ENCODE measurements at places on chromosomes 7 and 10.
A peak's percentile ranks its signal among the peaks of the same experiment; 100 is the strongest.

- H3K4me3 ChIP-seq = no peak overlapping the region
- H3K27ac ChIP-seq = peak overlapping the region; percentile 72
- no peak for DNase-seq
- H3K4me1 ChIP-seq = peaks cover 24% of the 10 kb centered on the region
- H3K27me3 ChIP-seq = no peaks in the 10 kb centered on the region
Observed at GRCh38 chr7:100013328-100013676, 2.1 kb upstream of the ZKSCAN1 start.

DNA sequence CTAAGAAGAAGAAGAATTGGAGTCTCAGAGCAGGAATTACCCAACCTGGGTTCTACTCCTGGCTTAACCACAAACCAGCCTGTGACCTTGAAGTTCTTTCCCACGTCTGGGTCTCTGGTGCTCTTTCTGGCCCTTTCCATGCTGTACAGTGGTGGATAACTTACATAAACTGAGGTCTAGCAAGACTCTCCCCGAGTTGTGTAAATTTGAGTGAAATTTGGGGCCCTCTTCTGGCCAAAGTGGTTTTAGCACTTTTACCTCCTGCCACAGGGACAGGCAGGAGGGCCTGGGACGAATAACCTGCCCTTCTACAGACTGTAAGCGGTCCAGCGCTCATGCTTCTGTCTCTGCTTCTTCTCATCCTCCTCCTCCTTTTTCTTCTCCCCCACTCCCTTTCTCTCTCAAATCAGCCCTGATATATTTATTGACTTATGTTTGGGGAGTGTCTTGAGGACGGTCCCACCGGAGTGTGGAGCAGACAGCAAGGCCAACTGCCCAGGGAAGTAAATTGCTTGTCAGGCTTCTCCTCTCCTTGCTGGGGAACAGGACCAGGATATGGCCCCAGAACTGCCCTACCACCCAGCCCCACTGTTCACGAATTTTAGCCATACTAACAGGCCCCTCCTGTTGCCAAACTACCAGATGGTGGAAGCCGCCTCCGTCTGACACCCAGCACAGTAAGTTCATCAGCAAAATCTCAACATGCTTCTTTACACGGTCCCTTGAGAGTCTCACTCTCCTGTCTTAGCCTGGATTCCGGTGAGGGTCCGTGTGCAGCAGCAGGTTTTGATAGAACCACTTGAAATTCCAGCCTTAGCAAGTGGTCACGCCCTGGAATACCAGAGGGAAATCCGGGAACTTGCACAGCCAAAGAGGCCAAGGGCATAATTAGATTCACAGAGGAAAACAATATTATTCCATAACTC is 4.0 kb upstream of the SH3PXD2A start:
- peaks cover 34% of the 10 kb centered on the region for H3K27me3 ChIP-seq
- no peak for DNase-seq
- peaks cover 5% of the 10 kb centered on the region for H3K36me3 ChIP-seq
- no peak overlapping the region for H3K27ac ChIP-seq
- no peak overlapping the region for H3K4me3 ChIP-seq

DNA sequence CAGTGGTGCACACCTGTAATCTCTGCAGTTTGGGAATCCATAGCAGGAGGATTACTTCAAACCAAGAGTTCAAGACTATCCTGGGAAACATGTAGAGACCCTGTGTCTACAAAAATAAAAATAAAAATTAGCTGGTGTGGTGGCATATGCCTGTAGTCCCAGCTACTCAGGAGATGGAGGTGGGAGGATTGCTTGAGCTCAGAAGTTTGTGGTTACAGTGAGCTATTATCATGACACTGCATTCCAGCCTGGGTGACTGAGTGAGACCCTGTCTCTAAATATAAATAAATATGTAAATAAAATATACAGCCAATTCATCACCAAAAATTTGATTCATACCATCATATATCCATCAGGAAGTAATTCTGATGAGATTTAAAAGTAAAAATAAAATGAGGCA is 60.9 kb downstream of the ANKRD7 start:
- peaks cover 14% of the 10 kb centered on the region for H3K36me3 ChIP-seq
- H3K4me1 ChIP-seq = peaks cover 24% of the 10 kb centered on the region
- no peak overlapping the region for H3K27ac ChIP-seq
- no peak for DNase-seq
- H3K27me3 ChIP-seq = peaks cover 76% of the 10 kb centered on the region

DNA sequence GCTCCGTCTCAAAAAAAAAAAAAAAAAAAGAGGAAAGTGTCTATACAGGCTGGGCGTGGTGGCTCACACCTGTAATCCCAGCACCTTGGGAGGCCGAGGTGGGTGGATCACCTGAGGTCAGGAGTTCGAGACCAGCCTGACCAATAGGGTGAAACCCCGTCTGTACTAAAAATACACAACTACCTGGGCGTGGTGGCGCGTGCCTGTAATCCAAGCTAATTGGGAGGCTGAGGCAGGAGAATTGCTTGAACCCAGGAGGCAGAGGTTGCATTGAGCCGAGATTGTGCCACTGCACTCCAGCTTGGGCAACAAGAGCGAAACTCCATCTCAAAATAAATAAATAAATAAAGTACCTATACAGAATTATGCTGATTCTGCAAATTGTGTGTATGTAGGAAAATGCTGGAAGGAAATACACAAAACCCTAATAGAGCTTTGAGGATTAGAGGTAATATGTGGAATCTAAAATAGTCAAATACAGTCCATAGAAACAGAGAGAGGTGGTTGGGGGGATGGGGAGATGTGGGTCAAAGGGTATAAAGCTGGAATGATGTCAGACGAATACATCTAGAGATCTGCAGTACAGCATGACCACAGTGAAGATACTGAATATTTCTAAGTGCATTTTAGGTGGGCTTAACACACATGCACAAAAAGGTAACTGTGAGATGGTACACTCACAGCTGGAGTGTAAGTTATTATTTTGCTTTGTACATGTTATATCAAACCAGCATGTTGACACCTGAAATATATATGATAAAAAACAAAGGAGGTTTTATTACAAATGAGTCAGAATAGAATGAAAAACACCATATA is 174.5 kb upstream of the KLF14 start:
- DNase-seq = no peak
- H3K27ac ChIP-seq = peak overlapping the region; percentile 14
- no peaks in the 10 kb centered on the region for H3K27me3 ChIP-seq
- peaks cover 60% of the 10 kb centered on the region for H3K4me1 ChIP-seq

GRCh38 chr10:17344206-17344605 is 110.2 kb downstream of the ST8SIA6 start:
- H3K27me3 ChIP-seq = no peaks in the 10 kb centered on the region
- no peak overlapping the region for H3K27ac ChIP-seq
- DNase-seq = no peak
- H3K4me3 ChIP-seq = no peak overlapping the region
- H3K4me1 ChIP-seq = no peaks in the 10 kb centered on the region

All from activated naive CD8-positive, alpha-beta T cell treated with anti-CD3 and anti-CD28 coated beads, Interleukin-2, amount 10 ng/mL, durations not matched to agents 7 days and 5 days (primary cell).